ENCODE measurements at places on chromosomes 16 and 17.
A peak's percentile ranks its signal among the peaks of the same experiment; 100 is the strongest.

DNA sequence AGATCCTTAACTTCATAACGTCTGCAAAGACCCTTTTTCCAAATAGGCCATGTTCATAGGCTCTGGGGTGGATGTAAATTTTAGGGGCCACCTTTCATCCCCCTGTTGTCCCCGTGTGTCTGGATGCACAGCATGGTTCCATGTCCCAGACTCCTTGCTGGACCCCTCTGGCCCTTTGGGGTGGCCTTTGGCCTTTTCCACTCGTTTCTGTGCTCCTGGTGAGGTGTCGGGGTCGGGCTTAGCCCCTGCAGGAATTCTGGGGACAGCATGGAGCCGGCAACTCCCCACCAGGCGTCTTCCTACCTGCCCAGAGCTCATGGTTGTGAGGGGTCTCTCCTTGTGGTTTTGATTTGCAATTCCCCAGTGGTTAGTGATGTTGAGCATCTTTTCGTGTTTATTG lies 183.5 kb downstream of the SEC14L1 start:
- DNase-seq = no peak

GRCh38 chr17:34644941-34645550 lies 65.7 kb downstream of the TMEM132E start:
- DNase-seq = no peak

DNA sequence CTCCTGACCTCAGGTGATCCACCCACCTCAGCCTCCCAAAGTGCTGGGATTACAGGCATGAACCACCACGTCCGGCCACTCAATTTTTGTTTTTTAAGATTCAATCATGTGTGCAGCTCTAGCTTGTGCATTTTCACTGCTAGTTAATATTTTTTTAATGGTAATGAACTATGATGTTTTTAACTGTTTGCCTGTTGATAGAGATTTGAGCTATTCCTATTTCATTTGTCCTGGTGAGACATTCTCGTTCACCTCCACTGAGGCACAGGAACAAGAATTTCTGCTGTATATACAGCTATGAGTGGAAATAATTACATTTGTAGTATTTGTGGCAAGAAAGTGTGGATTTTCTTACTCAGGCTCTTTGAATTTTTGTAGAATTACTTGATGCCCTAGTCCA lies 137.7 kb upstream of the MYOCD start:
- DNase-seq = no peak

DNA sequence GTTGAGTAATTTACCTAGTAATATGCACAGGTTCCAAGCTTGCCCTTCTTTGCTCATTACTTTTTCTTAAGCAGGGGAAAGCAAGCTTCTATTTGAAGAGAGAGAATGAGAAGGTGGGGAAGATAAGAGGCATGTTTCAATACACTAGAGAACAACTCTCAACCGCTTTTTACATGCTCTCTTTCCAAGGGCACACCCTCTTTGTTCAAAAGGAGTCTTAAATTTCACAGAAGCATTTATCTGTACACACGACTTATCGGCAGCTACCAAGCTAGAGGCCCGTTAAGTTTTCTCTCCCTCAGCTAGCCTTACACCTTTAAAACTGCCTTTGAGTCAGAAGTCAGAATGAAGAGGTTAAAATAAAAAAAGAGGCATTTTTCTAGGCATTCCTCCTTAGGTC lies 79.6 kb downstream of the STH start:
- no peak for DNase-seq

DNA sequence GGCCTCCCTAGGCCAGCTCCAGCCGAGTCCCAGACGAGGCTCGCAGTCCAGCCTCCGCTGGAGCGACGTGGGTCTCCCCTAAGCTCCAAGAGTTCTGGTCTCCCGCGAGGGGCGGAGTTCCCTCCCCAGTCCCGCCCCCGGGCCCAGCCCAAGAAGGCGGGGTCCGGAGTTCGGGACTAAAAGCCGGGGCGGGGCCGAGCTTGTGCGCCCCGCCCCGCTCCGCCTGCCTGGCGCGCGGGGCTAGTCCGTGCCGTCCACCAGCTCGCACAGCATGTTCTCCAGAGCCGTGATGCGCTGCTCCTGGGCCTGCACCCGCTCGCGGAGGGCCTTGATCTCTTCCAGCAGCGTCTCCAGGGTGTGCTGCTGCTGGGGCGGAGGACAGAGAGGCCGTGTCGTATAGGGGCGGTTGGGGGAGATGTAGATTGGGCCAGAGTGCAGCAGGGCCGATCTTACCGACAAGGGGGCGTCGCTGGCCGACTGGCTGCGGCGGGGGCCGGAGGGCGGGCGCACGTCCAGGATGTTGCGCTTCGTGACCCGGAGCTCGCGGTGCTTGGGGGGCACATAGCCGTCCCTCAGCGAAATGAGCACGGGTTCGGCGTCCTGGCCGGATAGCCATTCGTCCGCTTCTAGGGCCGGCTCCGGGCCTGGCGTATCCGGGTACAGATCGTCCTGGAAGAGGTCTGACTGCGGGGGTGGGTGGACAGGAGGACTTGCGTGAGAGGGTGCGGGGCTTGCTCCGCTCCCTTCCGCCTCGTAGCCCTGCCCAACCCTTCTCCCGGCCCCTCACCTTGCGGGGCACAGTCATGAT lies 7.0 kb downstream of the CORO6 start:
- peak; percentile 82 for DNase-seq
